NCI-H460 (cell line): ENCODE measurements at places on chromosomes 5 and 9.

DNA sequence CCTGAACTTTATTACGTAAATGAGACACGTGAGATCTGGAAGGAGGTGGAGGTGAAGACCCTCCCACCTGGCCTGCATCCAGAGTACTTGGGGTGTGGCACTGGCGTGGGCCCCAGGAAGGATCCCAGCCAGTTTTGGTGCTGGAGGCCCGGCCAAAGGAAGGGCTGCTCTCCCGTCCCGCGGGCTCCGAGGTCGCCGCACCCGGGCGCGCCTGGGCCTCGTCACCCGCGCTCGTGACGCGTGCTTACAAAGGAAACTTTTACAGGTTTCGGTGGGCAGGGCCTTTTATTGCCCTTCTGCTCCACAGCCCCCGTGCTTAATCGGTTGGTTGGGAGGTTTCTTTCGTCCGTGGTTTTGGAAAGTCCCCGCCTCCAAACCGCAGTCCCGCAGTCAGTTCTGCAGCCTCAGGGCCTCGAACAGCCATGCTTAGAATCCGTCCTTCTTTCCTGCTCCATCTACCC lies 29.2 kb downstream of the CDKN2A start:
- no peak for DNase-seq

GRCh38 chr9:710951-711745 lies 130.3 kb upstream of the DMRT1 start:
- no peak for DNase-seq

DNA sequence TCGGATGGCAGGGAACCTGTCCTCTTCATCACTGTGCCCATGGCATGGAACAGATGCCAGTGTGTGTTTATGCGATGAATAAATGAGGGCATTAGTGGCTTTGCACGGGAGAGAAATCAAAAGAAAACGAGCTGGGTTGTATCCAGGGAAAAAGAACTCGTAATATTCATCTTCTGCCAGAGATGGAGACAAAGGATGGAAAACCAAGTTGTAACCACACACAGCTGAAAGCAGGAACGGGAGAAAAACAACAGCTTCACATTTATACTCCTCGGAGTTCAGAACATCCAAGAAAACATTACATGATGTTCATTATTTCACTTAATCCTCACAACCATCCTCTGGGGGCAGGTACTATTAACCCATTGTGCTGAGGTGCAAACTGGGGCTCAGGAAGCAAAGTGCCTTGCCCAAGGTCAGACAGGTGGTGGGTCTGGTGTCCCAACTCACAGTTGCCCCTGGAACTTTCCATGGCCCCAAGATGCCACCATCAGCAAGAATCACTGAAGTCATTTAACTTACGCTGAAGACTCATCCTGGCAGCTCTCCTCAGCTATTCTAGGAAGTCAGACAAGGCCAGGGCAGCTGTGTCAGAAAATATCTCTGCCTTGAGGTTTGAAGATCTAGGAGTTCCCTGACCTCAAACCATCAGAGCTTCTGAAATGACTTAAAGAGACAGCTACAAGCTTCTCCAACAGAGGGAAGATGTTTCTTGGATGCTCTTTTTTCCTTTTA lies 250.4 kb downstream of the NSG2 start:
- no peak for DNase-seq

- no peak for DNase-seq
Measured at GRCh38 chr9:20984506-20984905, 46.9 kb downstream of the HACD4 start.

- DNase-seq = no peak
Measured at GRCh38 chr9:69081261-69081660, 45.7 kb downstream of the FXN start.

DNA sequence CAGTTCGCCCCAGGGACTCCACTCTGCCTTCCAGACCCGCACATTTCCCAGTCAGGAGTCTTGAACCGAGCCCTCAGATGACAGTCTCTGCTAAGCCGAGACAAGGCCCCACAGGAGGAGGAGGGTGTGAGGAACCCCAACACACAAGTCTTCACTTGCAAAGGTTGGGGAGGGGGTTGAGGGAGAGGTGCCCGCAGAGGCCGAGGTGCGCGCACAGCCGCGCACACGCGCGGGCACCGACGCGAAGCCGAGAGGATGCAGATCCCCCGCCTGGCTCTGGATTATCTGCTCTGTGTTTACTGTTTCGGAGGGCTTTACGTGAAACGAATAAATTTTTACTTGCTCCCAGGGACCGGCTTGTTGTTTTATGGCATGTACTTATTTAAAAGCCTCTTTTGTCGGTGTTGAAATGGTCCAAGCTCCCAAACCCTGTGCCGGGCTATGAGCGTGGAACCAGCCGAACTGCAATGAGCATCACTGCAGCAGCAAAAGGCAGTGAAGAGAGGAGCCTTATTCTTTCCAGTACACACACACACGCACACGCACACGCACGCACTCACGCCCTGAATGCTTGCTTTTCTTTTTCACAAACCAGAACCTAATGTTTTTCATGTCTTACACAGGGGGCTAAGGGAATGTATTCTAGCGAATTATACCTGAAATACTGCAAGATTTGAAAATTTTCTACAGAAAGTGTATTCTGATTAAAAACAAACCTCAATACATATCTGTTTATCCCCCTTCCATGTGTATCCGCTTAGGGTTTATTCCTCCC lies 297.7 kb downstream of the PARP8 start:
- no peak for DNase-seq

GRCh38 chr5:172839669-172840431 lies 5.8 kb downstream of the ERGIC1 start:
- DNase-seq = no peak

DNA sequence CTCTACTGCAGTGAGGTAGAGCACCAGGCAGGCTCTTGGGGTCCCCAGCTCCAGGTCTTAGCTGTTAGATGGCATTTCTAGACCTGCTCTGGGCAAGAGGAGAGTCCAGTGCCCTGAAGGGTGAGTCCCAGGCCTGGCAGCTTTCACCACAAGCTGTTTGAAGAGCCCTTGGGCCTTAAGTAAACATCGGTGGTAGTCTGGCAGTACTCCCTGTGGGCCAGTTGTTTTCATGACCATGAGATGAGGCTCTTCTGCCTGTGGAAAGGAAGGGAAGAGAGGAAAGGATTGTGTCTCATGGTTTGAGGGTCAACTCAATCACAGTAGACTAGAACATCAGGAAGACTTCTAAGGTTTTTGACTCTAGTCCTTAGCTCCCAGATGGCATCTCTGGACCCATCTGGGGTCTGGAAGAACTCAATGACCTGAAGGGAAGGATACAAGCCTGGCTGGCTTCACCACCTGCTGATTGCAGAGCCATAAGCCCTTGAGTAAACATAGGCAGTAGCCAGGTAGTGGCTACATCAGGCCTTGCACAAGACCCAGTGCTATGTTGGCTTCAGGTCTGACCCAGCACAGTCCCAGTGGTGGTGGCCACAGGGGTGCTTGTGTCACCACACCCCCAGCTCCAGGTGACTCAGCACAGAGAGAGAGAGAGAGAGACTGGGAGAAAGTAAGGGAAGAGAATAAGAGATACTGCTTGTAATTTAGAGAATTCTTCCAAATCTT lies 114.3 kb upstream of the PCSK5 start:
- DNase-seq = no peak

DNA sequence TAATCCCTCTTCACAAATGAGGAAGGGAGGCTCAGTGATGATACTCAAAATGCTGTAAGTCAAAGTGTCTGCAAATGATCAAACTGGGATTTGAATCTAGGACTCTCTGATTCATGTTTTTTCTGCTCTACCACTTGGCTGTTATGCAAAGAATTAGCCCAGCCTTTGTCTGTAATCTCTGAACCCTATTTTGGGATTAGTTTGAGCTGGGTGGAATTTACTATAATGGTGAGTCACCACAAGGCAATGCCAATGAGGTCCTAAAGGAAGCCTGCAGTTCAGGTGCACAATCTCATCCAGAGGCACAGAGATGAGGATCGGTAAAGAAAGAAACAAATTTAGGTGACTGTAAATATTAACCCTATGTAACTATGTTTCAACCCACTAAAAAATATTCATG lies 29.2 kb downstream of the RFK start:
- no peak for DNase-seq

- DNase-seq = no peak
Measured at GRCh38 chr9:135123773-135124134, 36.3 kb downstream of the OLFM1 start.

DNA sequence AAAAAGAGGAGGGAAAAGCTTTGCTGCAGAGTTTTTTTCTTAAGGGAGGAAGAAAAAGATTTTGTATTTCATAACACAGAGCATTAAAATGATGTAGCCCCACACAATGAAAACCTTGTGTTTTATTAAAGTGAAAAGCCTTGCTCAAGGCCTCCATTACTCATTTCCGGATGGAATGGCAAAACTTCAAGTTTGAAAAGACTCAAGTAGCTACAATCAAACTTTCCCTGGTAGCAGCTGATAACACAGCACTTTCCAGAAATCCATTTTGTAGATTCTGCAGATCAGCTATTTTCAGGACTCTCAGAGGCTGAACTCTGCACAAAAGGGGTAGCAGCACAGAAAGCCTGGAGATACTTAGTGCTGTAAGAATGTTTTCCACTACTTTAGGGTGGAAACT lies 374.8 kb downstream of the NFIB start:
- DNase-seq = no peak

GRCh38 chr5:127031147-127031862 lies 947 bp upstream of the MARCHF3 start:
- DNase-seq = no peak

DNA sequence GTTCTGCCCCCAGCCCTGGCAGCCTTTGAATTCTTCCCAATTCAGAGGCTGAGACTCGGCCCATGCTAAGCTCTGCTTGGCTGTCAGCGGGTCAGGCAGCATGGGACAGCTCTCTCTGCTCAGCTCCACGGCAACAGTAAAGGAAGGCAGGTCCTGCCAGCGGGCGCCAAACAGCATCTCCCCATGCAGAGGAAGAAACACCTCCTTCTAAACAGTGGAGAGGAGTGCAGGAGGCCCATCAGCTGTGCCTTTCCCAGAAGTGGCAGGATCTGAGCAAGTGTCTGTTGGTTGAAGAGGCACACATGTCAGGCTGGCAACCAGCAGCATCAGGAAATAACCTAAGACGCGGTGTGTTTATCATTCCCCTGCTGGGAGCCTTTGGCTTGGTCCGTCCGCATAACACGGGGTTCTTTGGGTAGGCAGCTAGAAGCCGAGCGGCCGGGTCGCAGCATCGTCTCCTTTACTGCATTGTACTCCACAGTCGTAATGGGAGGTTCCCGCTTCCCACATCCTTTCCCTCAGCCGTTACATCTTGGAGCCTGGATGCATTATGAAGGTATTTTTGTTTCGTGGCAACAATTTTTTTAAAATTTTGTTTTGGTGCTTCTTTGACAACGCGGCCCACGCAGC lies 42.7 kb upstream of the NCS1 start:
- no peak for DNase-seq

DNA sequence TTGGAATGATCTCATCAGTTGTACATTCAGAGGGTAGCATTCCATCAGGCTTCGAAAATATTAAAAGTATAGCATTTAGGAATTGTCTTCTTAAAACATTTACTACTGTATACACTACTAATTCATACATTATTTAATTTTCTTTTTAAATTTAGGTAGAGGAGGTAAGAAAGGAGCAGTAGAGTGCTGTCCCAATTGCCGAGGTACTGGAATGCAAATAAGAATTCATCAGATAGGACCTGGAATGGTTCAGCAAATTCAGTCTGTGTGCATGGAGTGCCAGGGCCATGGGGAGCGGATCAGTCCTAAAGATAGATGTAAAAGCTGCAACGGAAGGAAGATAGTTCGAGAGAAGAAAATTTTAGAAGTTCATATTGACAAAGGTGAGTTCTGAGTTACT lies 5.2 kb downstream of the DNAJA1 start:
- no peak for DNase-seq

GRCh38 chr5:52605317-52606313 lies 182.1 kb upstream of the ITGA1 start:
- no peak for DNase-seq

GRCh38 chr5:52822437-52822836 lies 34.7 kb downstream of the ITGA1 start:
- no peak for DNase-seq

DNA sequence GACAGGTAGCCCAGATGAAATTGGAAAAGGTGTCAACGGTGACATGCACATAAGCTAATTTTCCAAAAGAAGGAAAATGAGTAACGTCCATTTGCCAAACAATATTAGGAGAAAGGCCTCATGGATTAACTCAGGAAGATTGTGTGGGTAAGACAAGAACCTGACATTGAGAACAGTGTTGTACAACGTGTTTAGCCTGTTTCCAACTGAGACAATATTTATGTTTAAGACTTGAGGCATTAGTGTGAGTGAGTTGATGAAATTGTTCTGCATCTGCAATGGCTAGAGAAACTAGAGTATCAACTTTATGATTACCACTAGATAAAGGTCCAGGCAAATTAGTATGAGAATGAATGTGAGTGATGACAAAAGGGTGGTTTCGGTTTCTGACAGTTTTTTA lies 191.3 kb upstream of the RAI14 start:
- no peak for DNase-seq

DNA sequence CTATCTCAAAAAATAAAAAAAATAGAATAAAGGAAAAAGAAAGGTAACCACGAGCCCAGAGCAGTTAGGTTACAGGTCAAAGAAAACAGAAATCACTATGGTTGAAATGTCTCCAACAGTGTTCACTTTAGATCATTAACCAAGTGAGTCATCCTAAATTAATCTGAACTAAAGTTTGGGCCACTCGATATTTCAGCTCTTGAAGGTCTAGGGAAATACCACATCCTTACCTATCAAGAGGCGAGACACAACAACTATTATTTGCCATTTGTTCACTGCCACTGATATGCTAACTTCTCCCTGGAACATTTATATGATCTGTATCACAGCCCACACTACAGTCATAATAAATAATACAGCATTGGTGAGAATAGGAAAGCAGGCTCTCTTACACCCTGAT lies 111.3 kb upstream of the NR5A1 start:
- no peak for DNase-seq

- DNase-seq = no peak
Measured at GRCh38 chr9:127944586-127945218, 7.0 kb upstream of the DPM2 start.

DNA sequence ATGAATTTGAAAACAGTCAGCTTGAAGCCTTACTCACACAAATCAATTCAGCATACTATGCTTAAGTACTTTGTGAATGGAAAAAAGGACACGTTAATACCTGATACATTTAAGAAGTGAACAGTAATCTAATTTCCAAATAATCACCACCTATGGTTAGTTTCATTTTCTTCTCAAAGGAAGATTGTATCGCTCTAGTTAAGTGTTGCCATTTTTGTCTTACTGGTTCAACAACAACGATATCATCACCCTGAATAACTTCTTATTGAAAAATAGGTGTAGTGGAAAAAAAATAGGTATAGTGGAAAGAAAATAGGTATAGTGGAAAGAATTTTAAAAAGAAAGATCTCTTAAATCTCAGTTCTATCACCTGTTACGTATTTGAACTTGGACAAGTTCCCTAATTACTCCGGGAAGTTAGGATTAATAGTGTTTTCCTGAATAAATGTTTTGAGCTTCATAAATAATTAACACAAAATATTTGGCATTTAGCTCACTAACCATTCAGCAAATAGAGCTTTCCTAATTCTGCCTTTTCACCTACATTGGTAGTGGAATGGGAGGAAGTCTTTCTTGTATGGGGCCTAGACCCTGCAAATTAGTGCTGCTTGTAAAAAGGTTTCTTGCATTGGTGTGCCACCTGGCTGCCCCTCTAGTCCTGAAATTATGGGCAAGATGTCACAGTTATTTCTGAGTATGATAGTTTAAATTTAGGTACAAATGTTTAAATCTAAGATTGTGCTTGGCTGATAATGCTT lies 502.6 kb upstream of the NMUR2 start:
- no peak for DNase-seq
